Fibroblast of the conjunctiva (primary cell): ENCODE measurements at places on chromosomes 5 and 9.

DNA sequence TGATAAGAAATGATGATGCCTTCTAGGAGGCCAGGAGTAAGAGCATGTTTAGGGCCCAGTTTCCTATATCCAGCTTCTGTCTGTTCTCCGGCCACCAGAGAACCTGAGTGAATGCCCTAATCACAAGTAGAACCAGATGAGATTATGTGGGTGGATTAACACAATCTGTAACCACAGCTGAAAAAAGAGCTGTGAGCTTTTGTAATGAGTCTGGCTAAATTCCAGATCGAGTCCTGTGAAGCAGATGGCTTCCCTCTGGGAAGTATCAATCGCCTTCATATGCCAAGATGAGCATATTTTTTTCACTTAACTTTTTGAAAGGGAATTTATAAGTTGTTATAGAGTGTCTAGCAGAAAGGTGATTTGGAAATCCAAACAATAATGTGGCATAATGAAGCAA is 99.8 kb downstream of the NNT start:
- DNase-seq = peak; percentile 17

- no peak for DNase-seq
Measured at GRCh38 chr9:84592918-84593317, 76.6 kb upstream of the NTRK2 start.

DNA sequence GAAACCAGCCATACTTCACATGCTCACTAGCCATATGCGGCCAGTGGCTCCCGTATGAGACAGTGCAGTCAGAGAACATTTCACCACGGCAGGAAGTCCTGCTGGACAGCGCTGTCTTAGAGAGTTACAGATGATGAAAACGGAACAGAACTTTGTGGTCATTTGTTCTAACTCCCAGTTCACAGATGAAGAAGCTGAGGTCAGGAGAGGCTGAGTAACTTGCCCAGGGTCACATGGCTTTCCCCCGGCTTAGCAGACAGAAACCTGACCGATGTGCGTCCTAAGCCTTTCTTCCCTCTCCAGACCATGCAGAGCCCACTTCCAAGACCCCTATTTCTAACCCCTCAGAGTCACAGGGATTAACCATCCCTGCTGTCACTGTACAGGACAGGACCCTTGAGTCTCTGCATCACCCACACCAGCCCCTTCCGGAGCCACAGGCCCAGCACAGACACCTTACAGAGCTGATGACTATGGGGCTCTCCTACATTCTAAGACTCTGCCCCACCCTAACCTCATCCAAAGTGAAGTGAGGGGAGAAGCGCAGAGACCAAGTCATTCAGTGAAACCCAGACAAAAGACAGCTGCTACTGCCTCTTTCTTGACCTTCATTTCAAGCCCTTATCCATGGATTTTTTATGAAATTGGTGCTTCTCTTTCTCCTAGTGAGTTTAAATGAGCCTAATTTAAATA is 86.9 kb downstream of the PTPN3 start:
- DNase-seq = no peak

DNA sequence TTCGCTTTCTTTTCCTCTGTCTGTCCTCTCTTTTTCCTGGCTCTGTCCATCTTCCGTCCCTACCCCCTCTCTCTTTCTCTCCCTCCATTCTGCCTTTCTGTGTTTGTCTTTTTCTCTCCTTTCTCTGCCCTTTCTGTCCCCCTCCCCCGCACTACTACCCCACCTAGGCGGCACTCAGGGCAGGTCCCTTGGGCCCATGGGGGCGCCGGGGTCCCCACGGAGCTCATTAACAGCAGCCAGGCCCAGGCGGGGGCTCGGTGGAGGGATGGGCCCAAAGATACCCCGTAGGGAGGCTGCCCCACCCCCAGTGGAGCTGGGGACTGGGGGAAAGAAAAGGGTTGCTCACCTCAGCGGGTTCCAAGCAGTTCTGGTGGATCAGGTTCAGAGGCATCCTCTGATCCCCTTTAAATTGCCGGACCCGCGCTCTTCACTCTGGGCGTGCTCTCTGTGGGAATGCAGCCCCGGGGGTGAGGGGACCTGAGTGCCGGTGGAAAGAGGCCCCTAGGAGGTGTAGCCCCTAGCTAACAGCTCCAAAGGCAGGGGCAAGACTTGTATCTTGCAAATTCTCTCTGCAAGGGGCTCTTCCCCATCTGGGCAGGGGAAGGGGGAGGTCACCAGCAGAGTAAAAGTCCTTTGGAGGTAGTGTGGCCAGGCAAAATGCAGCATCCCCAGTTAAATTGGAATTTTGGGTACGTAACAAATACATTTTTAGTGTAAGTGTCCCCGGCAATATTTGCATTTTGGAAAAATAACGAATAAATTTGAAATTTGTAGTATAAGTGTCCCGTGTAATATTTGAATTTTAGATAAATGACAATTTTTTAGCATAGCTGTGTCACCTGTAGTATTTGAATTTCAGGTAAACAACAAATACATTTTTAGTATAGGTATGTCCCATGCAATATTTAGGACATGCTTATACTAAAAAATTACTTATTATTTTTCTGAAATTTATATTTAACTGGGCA is 7.4 kb downstream of the LHX2 start:
- DNase-seq = no peak

- DNase-seq = no peak
Measured at GRCh38 chr5:56270058-56270457, 36.9 kb upstream of the ANKRD55 start.
